ENCODE measurements at places on chromosomes 7 and 10.

GRCh38 chr10:43739161-43739560 is 90.5 kb upstream of the ZNF32 start:
- H3K27me3 ChIP-seq: peaks cover 1% of the 10 kb centered on the region
- no peaks in the 10 kb centered on the region for H3K36me3 ChIP-seq
- H3K4me3 ChIP-seq: no peak overlapping the region
- H3K4me1 ChIP-seq: peaks cover 15% of the 10 kb centered on the region
- H3K27ac ChIP-seq: no peak overlapping the region

DNA sequence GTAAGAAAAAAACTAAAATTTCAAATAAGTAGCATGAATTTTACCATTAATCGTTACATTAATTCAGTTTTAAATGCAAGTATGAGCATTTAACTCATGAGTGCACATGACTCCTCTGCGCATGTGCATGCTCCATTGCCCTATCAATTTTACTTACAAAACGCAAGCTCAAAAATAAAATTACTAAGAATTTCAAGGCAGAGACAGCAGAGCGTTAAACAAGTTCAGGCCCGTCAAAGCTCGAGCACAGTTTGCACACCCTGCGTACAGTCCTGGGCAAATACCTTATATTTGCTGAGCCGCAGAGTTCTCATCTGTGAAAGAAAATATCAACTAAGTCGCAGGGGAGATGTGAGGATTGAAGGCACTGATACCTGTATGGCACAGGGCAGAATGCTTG is 373.6 kb downstream of the BBS9 start:
- H3K27me3 ChIP-seq: no peaks in the 10 kb centered on the region
- H3K27ac ChIP-seq: no peak overlapping the region
- DNase-seq: no peak
- no peak overlapping the region for H3K4me3 ChIP-seq
- H3K4me1 ChIP-seq: no peaks in the 10 kb centered on the region

GRCh38 chr10:30172091-30172490 is 112.7 kb upstream of the JCAD start:
- H3K27me3 ChIP-seq: peaks cover 15% of the 10 kb centered on the region
- H3K4me1 ChIP-seq: no peaks in the 10 kb centered on the region
- no peaks in the 10 kb centered on the region for H3K36me3 ChIP-seq
- H3K27ac ChIP-seq: no peak overlapping the region
- DNase-seq: no peak
- H3K4me3 ChIP-seq: no peak overlapping the region

DNA sequence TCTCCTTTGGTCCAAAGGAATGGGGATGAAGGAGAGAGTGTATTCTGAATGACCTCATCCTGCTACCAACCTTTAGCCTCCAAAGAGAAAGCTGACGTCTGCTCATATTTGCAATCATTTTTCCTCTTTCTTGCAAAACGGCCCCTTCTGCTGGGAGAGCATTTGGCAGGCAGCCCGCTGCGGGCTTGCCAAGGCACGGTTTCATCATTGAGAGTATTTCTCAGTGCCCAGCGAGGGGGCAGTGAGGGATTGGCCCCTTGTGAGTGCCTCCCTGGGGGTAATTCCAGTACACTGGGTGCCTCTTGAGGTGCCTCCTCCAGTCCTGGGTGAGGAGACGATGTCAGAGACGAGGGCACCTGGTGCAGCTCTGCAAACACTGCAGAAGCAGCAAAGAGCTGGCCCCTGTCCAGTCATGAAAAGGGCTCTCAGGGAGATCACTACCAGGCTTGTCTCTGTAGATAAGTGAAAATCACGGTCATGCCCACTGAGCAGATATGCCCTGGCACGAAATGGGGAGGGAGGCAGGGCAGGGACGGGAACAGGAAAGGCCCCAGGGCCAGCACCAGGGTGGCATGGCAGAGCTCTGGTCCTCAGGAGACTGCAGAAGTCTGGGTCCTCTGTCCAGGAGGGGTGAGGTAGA is 48.7 kb upstream of the SHH start:
- H3K27me3 ChIP-seq: peaks cover 3% of the 10 kb centered on the region
- no peak overlapping the region for H3K4me3 ChIP-seq
- peak; percentile 2 for DNase-seq
- no peaks in the 10 kb centered on the region for H3K36me3 ChIP-seq
- no peak overlapping the region for H3K27ac ChIP-seq

DNA sequence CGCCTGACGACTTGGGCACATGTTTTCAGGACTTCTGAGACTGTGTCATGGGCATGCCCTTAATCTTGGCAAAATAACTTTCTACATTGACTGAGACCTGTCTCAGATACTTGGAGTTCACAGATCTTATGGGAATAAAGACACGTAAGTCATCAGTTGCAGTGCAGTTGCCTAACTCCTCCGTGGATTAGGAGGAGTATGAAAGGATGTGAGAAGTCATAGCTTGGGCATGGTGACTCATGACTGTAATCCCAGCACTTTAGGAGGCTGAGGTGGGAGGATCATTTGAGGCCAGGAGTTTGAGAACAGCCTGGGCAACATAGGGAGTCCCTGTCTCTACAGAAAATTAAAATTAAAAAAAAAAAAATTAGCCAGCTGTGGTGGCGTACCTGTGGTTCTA is 49.6 kb downstream of the EXOC6 start:
- peaks cover 8% of the 10 kb centered on the region for H3K36me3 ChIP-seq
- no peak overlapping the region for H3K4me3 ChIP-seq
- peaks cover 17% of the 10 kb centered on the region for H3K4me1 ChIP-seq
- no peak overlapping the region for H3K27ac ChIP-seq
- no peaks in the 10 kb centered on the region for H3K27me3 ChIP-seq
- DNase-seq: no peak

DNA sequence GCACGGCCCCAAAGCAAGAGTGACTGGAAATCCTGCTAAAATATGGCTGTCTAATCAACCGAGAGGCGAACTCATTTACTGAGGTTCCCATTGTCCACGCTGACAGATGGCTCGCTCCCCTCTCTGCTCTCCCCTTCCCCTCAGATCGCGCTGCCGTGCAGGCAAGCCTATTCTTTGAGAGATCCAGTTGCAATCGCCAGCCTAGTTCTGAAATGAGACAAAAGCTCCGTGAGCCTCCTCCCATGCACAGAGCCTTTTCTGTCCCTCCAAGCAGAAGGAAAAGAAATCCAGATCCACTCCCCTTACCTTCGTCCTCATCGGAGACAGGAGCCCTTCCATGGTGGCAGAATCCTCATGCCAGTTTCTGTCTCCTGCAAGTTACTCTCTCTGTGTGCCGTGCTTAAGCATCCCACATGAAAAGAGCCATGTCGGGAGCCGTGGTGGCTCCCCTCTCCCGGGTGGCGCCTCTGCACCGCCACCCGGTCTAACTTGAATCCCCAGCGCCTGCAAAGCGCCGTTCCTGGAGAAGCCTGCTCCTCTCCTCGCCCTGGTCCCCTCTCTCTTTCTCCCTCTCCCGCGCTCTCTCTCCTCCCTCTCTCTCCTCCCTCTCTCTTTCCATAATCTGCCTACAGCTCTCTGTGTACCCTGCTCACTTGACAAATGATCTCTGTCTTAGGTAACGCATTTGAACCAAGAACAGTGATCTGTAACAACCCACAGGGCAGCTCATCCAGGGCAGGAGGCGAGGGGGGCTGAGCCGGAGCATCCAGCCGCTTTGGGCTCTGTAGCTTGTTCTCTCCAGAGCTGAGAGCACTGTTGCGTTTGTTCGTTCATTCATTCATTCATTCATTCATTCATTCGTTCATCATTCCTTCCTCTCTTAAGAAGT is 156.8 kb downstream of the FRMD4A start:
- H3K4me1 ChIP-seq: peaks cover 15% of the 10 kb centered on the region
- no peak overlapping the region for H3K27ac ChIP-seq
- peaks cover 81% of the 10 kb centered on the region for H3K27me3 ChIP-seq
- no peaks in the 10 kb centered on the region for H3K36me3 ChIP-seq
- DNase-seq: no peak

DNA sequence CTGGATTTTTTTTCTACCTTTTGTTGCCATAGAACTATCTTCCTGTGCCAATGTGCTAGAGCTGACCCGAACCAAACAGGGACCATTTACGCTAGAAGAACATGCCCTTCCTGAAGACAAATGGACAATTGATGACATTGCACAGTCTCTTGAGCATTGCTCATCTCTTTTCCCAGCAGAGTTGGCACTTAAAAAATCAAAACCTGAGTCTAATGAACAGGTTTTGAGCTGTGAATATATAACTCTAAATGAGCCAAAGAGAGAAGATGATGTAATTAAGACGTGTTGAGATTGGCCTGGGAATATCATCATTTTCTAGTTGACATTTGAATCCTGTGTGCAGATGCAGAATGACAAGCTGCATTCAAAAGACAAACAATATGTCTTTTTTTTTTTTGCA is 37.1 kb downstream of the TRUB1 start:
- no peak overlapping the region for H3K4me3 ChIP-seq
- peaks cover 25% of the 10 kb centered on the region for H3K36me3 ChIP-seq
- no peak for DNase-seq

DNA sequence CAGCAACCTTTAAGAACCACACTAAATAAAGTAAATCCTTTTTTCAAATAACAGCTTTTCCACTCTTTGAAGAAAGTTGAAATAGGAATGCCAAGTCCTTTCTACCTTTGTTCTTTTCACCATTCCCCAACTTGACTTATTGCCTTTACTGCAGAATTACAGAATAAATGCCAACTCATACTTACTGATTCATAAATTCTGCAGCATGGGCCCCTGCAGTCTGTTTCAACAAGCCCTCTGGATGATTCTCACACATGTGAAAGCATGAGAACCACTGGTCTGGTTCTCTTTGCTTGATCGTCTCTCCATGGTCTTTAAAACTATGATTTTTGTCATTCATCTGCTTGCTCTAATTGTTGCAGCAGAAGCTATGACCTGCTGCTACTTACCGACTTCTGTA is 56.1 kb downstream of the HACD1 start:
- H3K4me3 ChIP-seq: no peak overlapping the region
- no peaks in the 10 kb centered on the region for H3K4me1 ChIP-seq
- no peaks in the 10 kb centered on the region for H3K36me3 ChIP-seq
- DNase-seq: no peak
- H3K27me3 ChIP-seq: peaks cover 5% of the 10 kb centered on the region

DNA sequence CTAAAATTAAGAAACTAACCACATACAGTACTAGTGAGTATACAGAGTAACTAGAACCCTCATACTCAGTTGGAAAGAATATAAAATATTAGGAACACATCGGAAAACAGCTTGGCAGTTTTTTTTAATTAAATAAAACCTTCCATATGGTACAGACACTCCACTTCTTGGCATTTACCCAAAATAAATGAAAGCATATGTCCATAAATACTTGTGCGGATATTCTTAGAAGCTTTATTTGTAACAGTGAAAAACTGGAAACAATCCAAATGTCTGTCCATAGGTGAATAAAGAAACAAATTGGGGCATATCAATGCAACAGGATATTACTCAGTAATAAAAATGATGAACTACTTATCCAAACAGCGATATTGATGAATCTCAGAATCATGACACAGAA is 410.0 kb downstream of the HTR7 start:
- H3K4me3 ChIP-seq: no peak overlapping the region
- no peak overlapping the region for H3K27ac ChIP-seq
- no peak for DNase-seq
- no peaks in the 10 kb centered on the region for H3K36me3 ChIP-seq
- H3K4me1 ChIP-seq: no peaks in the 10 kb centered on the region

DNA sequence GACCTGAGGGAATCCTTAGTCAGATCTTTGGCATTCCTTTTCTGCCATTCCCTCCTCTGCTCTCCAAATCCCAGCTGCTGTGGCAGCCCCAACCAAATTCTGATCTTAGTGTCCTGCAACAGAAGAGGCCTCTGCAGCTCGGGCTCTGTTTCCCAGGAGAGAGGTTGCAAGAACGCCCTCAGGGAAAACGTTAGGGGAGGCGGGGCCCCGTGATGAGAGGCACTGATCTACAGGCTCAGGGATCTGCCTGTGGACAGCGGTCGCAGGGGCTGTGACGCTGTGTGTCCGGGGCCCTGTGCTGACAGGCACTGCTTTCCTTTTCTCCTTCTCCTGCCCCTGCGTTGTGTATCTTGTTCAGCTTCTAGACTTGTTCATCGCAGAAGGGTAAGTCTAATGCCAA is 57.3 kb upstream of the DPYSL4 start:
- no peak overlapping the region for H3K4me3 ChIP-seq
- no peak for DNase-seq
- H3K27ac ChIP-seq: no peak overlapping the region
- H3K36me3 ChIP-seq: no peaks in the 10 kb centered on the region

DNA sequence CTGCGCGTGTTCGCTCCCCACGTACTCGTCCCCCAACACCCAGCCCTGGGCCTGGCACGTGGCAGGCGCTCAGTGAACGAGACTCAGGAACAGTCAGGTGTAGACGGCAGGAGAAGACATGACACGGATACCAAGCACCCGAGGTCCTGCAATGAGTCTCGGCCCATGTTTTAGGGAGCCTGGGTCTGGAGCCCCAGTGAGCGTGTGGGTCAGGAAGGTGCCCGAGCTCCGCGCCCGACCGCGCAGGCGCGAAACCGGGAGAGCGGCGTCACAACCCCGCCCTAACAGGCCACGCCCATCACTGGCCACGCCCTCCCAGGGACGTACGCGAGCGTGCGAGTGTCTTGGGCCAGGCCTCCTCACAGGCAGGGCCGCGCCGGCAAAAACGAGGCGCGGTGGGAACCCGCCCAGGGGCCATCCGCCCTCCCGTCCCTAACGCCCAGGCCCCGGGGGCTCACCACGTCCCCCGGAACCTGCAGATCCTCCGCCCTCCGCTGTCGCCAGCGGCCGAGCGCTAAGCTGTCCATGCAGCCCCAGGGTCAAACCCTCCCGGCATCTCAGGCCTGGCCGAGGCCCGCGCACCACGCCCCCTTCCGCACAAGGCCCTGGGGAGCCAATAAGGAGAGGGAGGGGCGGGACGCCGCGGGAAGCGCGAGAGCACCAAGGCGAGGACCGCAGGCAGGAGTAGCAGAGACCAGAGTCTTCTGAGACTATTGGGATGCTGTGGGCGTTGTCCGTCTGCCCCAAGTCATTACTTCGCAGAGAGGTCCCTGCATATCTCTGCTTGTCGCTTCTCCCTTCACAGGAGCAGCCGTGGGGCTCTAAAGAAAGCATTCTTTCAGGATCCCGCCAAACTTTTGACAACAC is at the start of gene C10orf143:
TSS of gene C10orf143 (minus strand) at position 585 of the 867 bp plus-strand sequence. CDS start at position 527, 58 bp downstream.
- peaks cover 19% of the 10 kb centered on the region for H3K36me3 ChIP-seq
- H3K4me3 ChIP-seq: peak within 1 kb of the TSS; percentile 80
- peak; percentile 96 for DNase-seq
- H3K4me1 ChIP-seq: peaks cover 52% of the 10 kb centered on the region

DNA sequence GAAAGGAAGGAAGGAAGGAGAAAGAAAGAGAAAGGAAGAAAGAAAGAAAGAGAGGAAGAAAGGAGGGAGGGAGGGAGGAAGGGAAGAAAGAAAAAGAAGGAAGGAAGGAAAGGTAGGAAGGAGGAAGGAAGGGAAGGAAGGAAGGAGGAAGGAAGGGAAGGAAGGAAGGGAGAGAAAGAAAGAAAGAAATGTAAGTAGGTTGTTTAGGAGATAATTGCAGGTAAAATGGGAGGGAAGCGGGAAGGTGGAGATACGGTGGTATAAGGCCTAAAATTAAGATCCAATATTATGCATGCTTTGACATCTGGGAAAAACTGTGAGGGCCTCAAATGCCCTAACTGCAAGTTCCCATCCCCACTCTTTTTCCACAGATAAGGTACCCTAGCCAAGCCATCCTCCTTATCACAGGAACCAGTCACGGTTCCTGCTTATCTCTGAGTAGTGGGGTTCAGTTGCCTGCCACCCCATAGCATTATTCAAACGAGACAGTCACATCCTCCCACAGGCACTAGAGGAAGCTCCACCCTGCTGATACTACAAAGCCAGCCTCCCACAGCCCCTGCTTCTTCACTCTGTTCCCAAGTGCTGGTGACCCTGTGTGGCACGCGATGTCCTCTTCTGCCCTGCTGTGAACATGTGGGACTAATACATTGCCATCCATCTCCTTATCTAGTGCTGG is 28.7 kb downstream of the ST8SIA6 start:
- no peaks in the 10 kb centered on the region for H3K27me3 ChIP-seq
- peaks cover 84% of the 10 kb centered on the region for H3K4me1 ChIP-seq
- peaks cover 14% of the 10 kb centered on the region for H3K36me3 ChIP-seq
- H3K27ac ChIP-seq: peak overlapping the region; percentile 96
- DNase-seq: peak; percentile 71
